ENCODE measurements at places on chromosomes 13 and 19.

DNA sequence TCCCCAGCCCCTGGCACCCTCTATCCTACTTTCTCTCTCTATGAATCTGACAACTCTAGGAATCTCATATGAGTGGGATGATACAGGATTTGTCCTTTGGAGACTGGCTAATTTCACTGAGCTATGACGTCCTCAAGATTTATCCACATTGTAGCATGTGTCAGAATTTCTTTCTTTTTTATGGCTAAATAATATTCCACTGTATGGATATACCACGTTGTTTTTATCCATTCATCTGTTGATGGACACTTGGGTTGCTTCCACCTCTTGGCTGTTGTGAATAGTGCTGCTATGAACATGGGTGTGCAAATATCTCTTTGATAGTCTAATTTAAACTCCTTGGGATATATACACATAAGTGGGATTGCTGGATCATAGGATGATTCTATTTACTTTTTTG lies 24.0 kb upstream of the INSR start:
- DNase-seq: no peak

GRCh38 chr19:47494211-47494547 lies 10.2 kb upstream of the KPTN start:
- DNase-seq: no peak

DNA sequence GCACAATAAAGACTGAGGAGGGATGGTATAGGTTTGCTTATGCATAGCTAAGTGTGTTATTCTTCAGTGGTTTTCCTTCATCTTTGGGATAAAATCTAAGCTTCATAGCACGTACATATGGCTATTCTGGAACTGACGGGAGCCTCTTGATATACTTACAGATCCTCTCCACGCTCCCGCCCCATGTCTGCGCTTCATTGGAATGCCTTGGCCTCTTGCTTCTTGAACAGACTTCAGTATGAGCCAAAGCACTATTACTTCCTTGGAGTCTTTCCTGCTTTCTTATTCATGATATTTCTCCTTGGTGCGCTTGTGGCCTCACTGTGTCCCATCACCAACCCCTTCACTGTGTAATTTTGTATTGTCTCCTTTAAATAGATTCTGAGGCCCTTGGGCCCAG lies 111.1 kb upstream of the RNF113B start:
- DNase-seq: no peak

DNA sequence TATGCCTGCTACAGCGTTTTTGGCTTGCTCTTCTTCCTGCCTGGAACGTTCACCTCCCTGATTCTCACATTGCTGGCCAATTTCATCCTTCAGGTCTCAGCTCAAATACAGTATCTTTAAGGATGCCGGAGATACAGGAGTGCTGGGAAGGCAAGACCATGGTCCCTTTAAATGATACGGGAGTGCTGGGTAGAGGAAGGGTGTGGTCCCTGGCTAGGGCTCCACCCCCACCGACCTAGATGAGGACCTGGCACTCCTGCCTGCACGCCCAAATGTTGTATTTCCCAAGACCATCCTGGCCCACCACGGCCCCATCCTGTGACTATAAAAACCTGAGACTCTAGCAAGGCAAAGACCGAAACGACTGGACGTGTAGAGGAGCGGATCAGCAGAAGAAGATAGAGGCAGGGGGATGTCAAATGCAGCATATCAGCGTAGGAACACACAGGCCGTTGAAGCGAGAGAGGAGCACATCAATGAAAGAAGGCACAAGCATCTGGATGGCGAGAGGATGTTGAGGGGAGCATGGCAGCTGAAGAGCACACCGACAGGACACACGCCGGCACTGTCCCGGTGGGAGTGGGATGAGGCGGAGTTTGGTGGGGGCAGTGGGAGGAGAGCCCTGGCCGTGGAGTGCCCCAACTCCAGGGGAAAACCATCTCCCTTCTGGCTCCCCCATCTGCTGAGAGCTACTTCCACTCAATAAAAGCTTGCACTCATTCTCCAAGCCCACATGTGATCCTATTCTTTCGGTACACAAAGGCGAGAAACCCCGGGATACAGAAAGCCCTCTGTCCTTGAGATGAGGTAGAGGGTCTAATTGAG lies 74.0 kb downstream of the PCDH9 start:
- DNase-seq: no peak

- DNase-seq: no peak
These were observed 862.6 kb upstream of the PCDH20 start for GRCh38 chr13:62278271-62278670.

DNA sequence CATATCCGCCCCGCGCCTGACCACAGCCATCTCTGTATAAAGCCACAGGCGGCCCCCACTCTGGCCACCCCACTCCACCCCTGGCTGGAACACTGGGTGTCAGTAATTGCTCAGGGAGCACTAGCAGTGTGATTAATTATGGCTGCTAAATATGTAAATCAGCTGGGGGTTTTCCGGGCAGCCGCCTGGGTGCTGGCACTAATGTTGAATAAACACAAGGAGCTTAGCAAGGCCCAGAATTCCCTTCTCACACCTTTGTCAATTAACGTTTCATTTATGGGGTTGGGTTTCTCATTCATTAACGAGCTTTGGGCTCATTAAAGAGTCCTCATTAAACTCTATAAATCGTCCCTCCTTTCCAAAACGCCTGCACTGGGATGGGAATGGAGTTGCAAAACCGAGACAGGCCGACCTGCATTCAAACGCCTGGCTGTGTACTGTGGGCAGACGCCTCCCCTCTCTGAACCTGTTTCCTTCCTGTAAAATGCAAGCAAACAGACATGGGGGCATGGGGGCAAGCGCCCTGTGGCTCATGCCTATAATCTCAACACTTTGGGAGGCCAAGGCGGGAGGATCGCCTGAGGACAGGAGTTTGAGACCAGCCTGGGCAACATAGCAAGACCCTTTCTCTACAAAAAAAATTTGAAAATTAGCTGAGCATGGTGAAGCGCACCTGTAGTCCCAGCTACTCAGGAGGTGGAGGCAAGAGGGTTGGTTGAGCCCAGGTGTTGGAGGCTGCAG lies 17.7 kb upstream of the OLFM2 start:
- no peak for DNase-seq

DNA sequence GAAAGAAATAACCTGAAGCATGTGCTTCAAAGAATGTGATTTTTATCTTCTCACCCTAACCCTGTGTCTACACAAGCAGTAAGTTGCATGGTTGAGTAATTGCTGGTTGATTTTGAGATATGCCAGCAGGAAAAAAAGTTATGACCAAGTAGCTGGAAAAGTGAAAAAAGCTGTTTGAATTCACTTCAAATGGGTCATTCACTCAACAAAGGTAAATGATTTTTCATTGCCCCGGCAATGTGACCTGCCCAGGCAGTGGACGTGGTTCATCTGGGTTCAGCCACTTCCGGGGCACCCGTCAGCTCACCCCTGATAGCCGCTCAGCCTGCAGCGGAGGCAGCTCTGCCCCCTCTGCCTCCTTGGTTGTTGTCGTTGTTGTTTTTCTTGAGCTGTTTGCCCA lies 18.5 kb downstream of the TNFRSF19 start:
- no peak for DNase-seq

GRCh38 chr13:75749407-75749806 lies 113.3 kb downstream of the LMO7 start:
- DNase-seq: peak; percentile 83

DNA sequence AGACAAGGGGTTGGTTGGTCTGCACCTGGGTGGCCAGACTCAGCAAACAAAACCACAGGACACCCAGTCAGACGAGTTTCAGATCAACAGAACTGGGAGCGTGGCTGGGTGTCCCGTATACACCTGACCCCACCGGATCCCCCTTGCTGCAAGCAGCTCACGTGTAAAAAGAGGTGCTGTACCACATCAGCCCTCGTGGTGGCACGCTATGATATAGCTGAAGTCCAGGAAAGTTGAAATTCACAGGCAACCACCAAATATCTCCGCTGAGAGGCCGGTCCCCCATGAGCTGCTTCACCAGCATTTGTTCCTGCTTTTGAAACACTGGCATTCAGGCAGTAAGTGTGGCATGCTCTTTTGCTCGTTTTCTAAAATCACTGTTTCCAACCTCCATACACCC lies 92.3 kb downstream of the TUBA3C start:
- DNase-seq: no peak

DNA sequence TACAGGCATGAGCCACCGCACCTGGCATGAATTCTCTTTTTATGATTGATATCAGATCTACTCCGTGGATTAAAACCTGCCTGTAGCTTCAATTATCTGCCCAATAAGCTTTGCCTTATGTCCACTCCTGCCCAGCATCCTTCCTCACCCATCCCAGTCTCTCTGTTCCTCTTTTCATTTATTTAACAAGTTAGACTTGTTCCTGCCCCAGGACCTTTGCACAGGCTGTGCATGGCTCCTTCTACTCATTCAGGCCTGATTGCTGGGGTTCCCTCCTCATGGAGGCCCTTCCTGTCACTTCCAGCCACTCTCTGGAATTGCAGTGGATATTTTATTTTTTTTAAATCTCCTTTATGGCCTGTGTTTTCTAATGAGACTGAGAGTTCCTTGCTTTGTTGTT lies 27.6 kb downstream of the SMARCA4 start:
- no peak for DNase-seq

- DNase-seq: no peak
These were observed 1.3 kb downstream of the RAB3D start for GRCh38 chr19:11338121-11338520.

DNA sequence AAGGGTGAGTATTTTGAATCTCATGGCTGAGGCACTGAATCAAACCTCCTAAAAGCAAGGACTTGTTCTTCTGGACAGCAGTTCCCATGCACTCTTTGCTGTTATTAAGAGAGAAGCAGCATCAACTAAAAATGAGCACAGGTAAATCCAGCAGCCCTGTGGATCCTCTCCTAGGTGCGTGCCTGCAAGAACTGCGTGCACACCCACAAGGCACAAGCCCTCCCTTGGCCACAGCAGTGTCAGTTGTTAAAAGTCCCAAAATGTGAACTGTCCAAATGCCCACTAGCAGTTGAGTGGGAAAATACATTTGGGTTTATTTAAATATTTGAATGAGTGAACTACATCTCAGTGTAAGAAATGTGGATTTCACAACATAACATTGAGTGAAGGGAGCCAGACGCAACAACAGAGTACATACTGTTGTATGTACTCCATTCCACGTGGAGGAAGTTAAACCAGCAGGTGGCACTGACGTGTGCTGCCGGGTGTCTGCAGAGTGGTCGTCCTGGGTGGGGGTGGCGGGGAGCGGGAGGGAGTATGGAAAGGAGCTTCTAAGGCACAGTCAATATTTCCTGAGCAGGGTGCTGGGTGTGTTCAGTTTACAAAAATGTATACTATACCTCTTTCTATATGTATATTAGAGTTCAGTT lies 266.4 kb downstream of the NALCN start:
- DNase-seq: no peak

- DNase-seq: no peak
These were observed 82.5 kb downstream of the AKAP11 start for GRCh38 chr13:42354241-42355091.

GRCh38 chr13:77310579-77311279 lies 16.2 kb downstream of the MYCBP2 start:
- no peak for DNase-seq

- DNase-seq: peak; percentile 55
These were observed 7.2 kb downstream of the MED29 start for GRCh38 chr19:39398297-39398864.

- DNase-seq: no peak
These were observed 94.0 kb downstream of the PTPRS start for GRCh38 chr19:5246554-5247155.

DNA sequence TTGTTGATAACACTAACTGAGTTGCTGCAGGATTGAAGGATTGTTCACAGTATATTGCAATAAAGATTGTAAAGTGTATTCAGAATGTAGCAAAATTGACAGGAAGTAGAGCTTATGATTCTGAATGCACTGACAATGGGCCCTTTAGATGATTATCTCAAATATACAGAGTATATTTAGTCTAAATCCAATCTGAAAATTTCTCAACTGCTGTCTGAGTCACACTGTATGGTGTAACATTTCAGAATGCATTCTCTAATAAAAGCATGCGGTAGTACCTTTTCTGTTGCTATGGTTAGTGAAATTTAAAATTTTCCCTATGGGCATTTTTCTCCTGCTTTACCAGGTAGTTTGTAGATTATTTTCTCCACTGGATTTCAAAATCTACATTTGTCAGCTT lies 365.2 kb downstream of the PCDH17 start:
- DNase-seq: no peak

- DNase-seq: no peak
These were observed 78.9 kb upstream of the GJB6 start for GRCh38 chr13:20311022-20311421.

DNA sequence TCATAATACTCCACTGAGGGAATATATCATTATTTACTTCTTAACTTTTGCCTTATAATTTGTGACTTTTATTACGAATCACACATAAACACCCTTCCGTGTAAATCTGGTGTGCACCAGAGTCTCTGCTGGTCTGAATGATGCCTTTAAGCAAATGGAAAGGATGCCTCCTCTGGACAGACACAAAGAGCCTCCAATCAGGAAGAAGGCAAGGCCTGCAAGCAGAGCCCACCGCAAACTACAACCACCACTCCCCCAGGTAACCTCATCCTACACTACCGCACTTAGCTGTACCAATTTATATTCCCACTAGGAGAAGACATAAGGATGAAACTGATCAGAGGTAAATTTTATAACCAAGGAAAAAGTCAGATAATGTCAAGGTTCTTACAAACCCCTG lies 137.6 kb downstream of the KLF12 start:
- DNase-seq: no peak

- no peak for DNase-seq
These were observed 476 bp downstream of the C2CD4C start for GRCh38 chr19:408441-408901.
